Renal cortical epithelial cell (primary cell): ENCODE measurements at places on chromosomes 2 and 18. TPM values are rescaled to one million over a fixed set of nuclear protein-coding genes. Genes with fewer than 3 reads are reported as not detected.

The ANKRD29 gene
- 7.1 and 7.2 TPM in 2 replicates for total RNA-seq

GRCh38 chr18:48390641-48391040, 18.5 kb downstream of the ZBTB7C start:
- no peak for DNase-seq

- DNase-seq = no peak
Observed at GRCh38 chr18:63564021-63564420, 21.9 kb downstream of the SERPINB12 start.

DNA sequence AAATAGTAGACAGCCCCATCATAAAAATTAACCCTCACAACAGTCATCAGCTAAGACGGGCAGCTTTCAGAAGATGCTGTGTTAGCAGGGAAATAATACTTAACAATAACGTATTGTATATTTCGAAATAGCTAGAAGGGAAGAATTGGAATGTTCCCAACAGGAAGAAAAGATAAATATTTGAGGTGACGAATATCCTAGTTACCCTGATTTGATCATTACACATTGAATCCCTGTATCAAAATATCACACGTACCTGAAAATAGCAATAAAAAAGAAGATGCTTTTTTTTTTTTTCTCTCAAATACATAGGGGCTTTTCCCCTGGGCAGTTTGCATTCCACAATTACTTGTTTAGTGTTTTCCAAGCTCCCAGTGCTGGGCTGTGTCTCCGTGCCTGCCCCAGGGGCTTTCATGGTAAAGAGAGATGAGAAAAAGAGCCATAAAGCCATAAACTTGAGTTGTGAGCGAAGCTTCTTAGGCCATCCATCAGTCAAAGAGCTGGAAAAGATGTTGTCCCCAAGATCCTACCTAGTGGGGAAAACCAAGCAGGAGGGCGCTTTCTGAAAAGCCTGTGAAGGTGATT, 183.0 kb upstream of the REV1 start:
- no peak for DNase-seq

DNA sequence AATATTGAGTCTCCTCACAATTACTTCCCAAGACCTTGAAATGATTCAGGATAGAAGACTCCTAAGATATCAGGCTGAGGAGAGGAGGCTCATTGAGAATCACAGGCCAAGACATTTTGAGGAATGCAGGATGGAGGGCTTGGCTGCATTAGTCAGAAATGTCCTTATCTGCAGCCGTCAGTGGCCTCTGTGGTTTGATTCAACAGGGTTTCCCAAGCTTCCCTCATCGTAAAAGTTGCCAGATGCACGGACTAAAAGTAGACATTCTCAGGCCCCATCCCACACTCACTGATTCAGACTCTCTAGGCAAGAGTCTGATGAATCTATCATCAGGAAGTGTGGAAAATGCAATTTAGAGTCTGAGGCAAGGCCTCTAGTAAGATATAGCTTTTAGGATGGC, 34.0 kb upstream of the TMEM178A start:
- peak; percentile 55 for DNase-seq
